Kidney (tissue), 22 donors: ENCODE measurements at places on chromosomes 11 and 22. TPM values are rescaled to one million over a fixed set of nuclear protein-coding genes. Genes with fewer than 3 reads are reported as not detected.

The ZNF143 gene
- 8.6 TPM for polyA plus RNA-seq

The MUC6 gene
- 1.1 TPM for polyA plus RNA-seq

The PICK1 gene
- polyA plus RNA-seq = 28.4 TPM

The MUC5AC gene
- polyA plus RNA-seq = not detected

The ARHGAP8 gene
- 30.2 TPM for polyA plus RNA-seq

The STK33 gene
- 19.3 TPM for polyA plus RNA-seq

The DDX6 gene
- 22.5 TPM for polyA plus RNA-seq

The PVALB gene
- 400 TPM for polyA plus RNA-seq

The MED17 gene
- polyA plus RNA-seq = 11.7 TPM

The ACAT1 gene
- 692 TPM for polyA plus RNA-seq

The NAT10 gene
- 24.1 TPM for polyA plus RNA-seq

The ALX4 gene
- 0.09 TPM for polyA plus RNA-seq

The ASCL2 gene
- polyA plus RNA-seq = 1.2 TPM

The CDC42BPG gene
- 4.5 TPM for polyA plus RNA-seq

The C11orf58 gene
- 113 TPM for polyA plus RNA-seq

The GAL gene
- not detected for polyA plus RNA-seq

The OR6T1 gene
- polyA plus RNA-seq = not detected

The AGBL2 gene
- 2.1 TPM for polyA plus RNA-seq

The RIMBP3C gene
- not detected for polyA plus RNA-seq

The LSP1 gene
- 8.4 TPM for polyA plus RNA-seq

The APOBEC3A gene
- polyA plus RNA-seq = not detected

The SCUBE2 gene
- polyA plus RNA-seq = 0.65 TPM

The OR5A1 gene
- not detected for polyA plus RNA-seq

The TRIM49 gene
- not detected for polyA plus RNA-seq

The APOBEC3F gene
- 6.9 TPM for polyA plus RNA-seq

The NAALADL1 gene
- 17.1 TPM for polyA plus RNA-seq

The ZBTB16 gene
- polyA plus RNA-seq = 2.5 TPM

The DESI1 gene
- 28.6 TPM for polyA plus RNA-seq

The TESMIN gene
- polyA plus RNA-seq = 3.8 TPM

The OLFML1 gene
- polyA plus RNA-seq = 8.3 TPM

The RANBP1 gene
- polyA plus RNA-seq = 80.5 TPM

The INPP5J gene
- polyA plus RNA-seq = 44.7 TPM

The THY1 gene
- polyA plus RNA-seq = 240 TPM

The MMP27 gene
- polyA plus RNA-seq = not detected

The ENTHD1 gene
- not detected for polyA plus RNA-seq

The LRP5 gene
- polyA plus RNA-seq = 55.4 TPM

The EIF1AD gene
- polyA plus RNA-seq = 17.7 TPM

The P4HA3 gene
- 0.39 TPM for polyA plus RNA-seq

The RASD2 gene
- polyA plus RNA-seq = 1.1 TPM

The EP300 gene
- polyA plus RNA-seq = 4.1 TPM

The GAS2 gene
- 6.8 TPM for polyA plus RNA-seq

The OR52I2 gene
- not detected for polyA plus RNA-seq

The GAL3ST1 gene
- 34.3 TPM for polyA plus RNA-seq

The CCDC157 gene
- 6.0 TPM for polyA plus RNA-seq

The ISX gene
- polyA plus RNA-seq = not detected

The SLC6A5 gene
- not detected for polyA plus RNA-seq

The CLNS1A gene
- 74.4 TPM for polyA plus RNA-seq

The TTC12 gene
- polyA plus RNA-seq = 16.7 TPM
